ENCODE measurements at places on chromosomes 3 and 15.

DNA sequence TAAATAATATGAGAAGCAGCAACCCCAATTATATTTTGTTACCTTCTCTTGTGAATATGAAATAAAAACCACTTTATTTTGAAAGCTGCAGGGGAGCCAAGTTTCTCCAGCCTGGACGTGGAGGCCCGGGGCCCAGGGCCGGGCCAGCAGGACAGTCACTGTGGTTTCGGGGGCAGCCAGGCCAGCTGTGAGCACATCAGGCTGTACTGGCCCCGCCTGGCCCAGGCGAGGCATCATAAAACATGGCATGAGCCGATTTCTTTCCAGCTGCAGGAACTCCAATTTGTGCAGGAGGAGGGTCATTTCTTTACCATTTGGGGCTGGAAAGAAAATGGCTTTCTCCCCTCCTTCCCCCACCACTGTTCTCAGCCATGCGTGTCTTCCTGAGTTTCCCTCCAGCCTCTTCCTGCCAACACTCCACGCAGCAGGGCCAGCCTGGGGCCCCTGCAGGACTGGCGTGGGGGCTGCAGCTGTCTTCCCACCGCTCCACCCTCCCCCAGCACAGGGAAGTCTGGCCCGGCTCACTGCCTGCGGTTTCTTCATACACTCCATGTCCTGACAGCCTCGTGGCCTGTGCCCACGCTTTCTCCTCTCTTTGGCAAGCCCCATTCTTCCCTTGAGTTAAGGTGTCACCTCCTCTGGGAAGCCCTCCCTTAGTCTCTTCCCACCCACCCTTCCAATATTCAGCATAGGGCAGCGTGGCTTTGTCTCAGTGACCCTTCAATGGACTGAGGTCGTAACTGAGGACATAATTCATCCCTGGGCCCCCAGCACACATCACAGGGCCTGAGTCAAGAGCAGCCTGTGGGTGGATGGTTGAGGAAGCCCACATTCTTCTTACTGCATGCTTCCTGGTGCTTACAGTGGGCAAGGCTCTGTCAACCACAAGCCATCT lies 135.8 kb downstream of the CHSY1 start:
- DNase-seq, result no peak

DNA sequence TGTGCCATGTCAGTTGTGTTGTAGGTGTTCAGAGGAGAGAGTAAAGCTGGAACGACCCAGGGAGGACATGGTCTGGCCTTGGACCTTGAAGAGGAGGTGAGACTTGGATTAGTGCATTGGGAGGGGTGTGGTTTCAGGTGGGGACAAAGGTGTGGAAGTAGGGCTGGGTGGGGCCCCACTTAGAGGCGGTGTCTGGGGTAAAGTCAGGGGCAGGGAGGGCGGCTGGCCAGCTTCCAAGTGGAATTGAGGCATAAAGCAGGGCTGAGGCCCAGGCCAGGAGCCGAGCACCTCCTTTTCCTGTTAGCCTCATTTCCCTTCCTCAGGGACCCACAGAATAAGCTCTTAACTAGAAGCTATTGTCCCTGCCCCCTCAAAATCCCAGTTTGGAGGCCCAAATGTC lies 36.2 kb upstream of the FLNB start:
- no peak for DNase-seq

DNA sequence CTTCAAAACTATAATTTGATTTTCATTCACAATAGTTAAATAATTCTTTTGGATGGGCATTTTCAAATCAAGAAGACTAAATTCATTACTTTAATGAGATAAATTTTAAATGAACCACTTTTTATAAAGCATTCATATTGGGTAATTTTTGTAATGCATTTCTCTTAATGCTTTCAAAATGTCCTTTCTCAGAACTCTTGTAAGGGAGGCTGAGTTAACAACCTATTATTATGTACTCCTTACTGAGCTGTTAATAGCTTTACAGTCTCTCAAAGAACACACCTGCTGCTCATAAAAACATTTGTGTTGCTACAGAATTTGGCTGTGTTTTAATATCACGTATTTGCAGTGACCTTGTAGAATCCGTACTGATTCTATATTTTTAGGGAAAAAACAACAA lies 334.0 kb upstream of the ARL6 start:
- no peak for DNase-seq

DNA sequence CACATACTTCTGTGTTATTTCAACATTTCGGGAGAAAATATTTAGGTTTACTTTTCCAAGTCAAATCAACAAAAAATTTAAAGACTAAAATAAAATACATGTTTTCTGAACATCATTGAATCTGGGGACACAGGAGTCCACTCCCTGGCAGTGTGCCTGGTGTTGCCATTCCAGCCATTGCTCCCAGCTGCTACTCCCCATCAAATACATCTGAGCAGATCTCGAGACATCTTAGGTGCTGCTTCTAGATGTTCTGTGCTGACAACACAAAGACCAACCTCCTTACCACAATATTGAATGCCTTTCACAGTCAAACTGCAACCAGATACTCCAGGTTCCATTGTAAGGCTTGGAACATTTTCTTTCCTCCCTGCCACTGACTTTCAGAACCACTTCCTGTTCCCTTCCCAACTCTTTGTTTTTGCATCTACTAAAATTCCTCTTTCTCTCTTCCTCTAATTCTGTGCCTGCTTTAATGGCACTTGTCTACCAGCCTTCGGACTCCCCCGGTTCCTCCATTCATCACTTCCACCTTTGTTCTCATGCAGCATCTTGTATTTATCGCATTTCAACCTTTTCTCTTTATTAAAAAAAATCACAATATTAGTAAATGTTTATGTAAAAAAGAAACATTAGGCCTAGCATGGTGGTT lies 81.1 kb upstream of the SLC4A7 start:
- DNase-seq, result no peak

GRCh38 chr3:196232882-196233251 lies 16.5 kb downstream of the SLC51A start:
- no peak for DNase-seq

- no peak for DNase-seq
Observed at GRCh38 chr3:122063908-122064307, 8.7 kb downstream of the CD86 start.

DNA sequence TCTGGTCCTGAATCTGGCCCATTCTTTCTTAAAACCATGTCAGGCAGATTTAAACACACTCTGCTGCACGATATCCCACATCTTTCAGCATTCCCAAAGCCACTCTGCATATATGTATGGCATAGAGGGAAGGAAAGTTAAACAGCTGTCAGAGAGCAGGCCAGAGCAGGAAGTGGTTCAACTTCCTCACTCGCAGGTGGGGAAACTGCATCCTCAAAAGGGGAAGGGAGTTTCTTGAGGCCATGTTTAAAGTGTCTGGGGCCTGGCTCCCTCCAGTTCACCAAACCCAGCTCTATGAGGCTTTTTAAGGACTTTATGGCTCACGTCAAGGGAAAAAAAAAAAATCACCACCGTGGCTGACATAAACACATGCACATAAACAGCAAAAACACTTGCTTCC lies 123.1 kb downstream of the OPA1 start:
- no peak for DNase-seq

DNA sequence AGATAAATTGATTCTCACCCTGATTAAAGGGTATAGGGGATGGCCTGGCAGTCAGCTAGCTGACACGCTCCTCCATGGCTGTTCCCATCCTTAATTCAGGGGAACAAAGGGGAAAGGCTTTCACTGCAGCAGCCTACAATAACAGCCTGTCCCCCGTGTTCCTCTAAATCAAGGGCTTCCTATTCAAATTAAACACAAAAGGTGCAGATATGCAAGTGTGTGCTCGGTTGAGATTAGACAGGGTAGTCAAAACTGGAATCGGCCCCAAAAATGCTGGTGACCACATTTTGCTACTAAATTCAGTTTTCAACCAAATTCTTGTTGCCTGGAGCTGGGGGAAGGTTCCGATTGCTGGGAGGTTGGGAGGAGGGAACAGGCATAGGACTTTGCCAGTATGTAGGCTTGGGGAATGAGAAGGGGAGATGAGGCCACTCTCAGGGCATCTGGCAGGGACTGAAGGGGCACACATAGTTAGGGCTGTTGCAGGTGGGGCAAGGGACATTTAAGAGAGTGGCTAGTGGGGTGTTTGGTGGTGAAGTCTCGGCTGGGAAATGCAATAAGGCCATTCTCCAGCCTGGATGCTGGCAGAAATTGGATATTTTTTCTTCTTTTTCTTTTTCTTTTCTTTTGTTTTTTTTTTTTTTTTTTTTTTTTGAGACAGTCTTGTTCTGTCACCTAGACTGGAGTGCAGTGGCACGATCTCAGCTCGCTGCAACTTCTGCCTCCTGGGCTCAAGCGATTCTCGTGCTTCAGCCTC lies 32.9 kb upstream of the CTSH start:
- no peak for DNase-seq

DNA sequence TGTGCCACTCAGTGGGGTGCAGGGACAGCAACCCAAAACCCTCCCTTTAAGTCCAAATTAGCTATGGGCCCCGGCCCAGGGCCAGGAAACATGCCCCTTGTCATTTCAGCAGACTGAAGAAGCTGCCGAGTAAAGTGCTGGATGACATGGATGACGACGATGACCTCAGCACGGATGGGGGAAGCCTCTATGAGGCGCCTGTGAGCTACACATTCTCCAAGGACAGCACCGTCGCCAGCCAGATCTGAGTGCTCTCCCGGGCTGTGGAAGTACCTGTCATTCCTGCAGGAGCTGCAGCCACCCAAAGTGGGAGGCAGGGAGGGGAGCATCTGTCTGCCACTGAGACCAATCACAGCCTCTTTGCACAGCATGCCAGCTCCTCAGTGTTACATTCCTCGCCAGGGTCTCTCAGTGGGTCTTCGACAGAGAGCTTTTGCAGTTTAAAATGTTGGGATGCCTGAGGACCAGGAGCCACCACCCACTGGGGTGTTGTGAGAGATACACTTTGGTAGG lies 44.4 kb upstream of the MYZAP start:
- DNase-seq, result no peak

GRCh38 chr3:14353502-14353901 lies 48.9 kb upstream of the SLC6A6 start:
- no peak for DNase-seq

GRCh38 chr3:185207481-185207880 lies 46.4 kb downstream of the EHHADH start:
- no peak for DNase-seq

GRCh38 chr3:142628801-142629200 lies 32.6 kb downstream of the PLS1 start:
- no peak for DNase-seq

GRCh38 chr15:69540622-69541021 lies 88.0 kb downstream of the RPLP1 start:
- DNase-seq, result no peak

- no peak for DNase-seq
Observed at GRCh38 chr3:149772861-149773260, 19.5 kb downstream of the ANKUB1 start.

DNA sequence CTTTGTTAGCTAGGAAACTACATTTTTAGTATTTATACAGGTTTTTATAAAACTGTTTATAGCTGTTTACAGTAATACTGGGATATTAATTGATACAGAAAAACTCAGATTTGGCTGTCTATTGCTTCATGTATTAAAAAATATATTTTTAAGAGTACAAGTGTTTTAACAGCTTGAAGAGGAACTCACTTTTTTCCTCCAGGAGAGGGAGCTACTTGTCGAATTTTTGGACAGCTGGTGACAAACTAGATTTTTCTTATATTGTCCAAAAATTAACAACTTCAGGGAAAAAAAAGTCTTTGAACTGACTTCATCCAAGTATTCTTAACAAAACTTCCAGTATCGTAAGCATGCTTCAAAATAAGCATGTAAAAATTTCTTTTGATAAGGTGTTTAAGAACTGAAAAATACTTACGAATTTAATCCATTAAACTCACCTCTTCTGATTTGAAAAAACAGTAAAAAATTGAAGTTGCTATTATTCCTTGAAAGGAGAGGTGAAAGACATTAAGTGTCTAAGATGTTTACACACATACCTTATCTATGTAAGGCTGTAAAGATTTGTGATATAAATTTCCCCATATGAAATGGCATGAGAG lies 4.0 kb downstream of the DIPK2A start:
- DNase-seq, result peak; percentile 52

DNA sequence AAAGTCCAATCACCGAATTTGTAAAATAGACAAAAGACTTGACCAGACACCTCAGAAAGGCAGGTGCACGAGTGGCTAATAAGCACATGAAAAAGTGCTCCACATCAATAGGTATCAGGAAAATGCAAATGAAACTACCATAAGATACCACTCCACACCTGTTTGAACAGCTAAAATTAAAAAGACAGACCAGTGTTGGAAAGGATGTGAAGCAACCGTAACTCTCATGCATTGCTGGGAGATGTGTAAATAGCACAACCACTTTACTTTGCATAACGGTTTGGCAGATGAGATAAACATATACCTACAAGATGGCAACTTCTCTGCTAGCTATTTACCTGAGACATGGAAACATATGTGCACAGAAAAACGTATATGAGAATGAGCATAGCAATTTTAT lies 56.9 kb downstream of the CADPS start:
- no peak for DNase-seq

- no peak for DNase-seq
Observed at GRCh38 chr3:57041674-57042073, 18.8 kb upstream of the SPATA12 start.

DNA sequence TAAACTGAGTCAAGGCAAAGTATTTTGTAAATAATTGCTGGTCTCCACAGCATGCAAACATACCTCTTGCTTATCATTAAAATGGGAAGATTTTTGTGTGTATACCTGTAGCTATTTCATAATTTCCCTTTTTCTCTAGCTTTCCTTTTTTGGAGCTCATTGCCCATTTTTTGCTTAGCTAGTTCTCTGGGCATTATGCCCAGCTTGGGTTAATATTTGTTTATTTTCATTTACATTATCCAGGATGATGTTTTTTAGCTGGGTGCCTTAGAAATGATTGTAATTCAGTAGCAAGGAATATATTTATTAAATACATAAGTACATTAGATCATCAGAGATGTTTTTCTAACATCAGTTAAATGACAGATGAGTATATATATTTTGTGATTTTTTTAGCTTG lies 1271.7 kb upstream of the GBE1 start:
- DNase-seq, result no peak

- DNase-seq, result no peak
Observed at GRCh38 chr15:75644376-75644775, 3.3 kb upstream of the SNX33 start.

DNA sequence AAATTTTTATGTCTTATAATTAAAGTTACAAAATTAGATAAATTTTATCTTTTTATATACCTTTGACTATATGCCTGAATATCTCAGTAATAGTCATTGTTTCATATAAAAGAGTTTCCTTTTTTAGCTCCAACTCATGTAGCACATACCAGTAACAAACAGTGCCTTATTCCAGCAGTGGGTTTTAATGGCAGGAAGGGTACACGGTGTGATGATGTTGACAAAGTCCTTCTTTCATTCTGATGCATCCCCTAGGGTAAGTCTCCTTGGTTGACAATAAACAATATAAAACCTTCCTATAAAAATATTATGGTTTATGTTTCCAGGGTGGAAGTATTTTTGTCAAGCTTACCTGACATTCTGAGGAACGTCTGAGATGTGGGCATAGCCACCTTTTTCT lies 77.2 kb upstream of the FGF12 start:
- no peak for DNase-seq

- DNase-seq, result no peak
Observed at GRCh38 chr3:71309342-71309741, 274.2 kb downstream of the FOXP1 start.

GRCh38 chr3:146814601-146815315 lies 209.6 kb upstream of the PLSCR5 start:
- DNase-seq, result no peak

Data from KG1 (cell line).